Colonic mucosa (tissue), 4 donors: ENCODE measurements at places on chromosomes 3 and 15.

- no peaks in the 10 kb centered on the region for H3K4me1 ChIP-seq
- H3K4me3 ChIP-seq: no peak overlapping the region
- H3K27ac ChIP-seq: no peak overlapping the region
- no peaks in the 10 kb centered on the region for H3K27me3 ChIP-seq
Measured at GRCh38 chr15:40190591-40190990, 29.7 kb downstream of the BUB1B start.

GRCh38 chr3:43014956-43015355 lies 35.8 kb downstream of the GASK1A start:
- no peaks in the 10 kb centered on the region for H3K4me1 ChIP-seq
- H3K27ac ChIP-seq: no peak overlapping the region
- no peak for DNase-seq
- H3K36me3 ChIP-seq: no peaks in the 10 kb centered on the region

DNA sequence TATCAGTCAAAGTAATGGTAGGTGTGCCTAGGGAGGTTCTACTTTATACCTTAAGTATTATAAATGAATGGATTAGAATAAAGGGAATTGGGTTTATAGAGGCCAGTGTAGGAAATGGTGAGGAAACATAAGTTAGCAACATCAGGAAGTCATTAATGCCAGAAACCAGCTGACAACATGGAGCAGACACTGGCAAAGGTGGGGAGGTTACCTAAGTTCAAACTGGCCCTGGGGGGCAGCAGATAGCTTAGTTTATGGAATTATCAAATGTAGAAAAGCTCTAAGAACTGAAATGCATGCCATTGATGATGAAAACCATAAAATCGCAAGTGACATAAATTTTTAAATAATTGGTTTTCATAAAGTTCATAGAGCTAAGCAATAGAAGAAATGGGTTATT lies 498.6 kb downstream of the NAALADL2 start:
- no peak overlapping the region for H3K27ac ChIP-seq
- no peaks in the 10 kb centered on the region for H3K4me1 ChIP-seq
- H3K27me3 ChIP-seq: no peaks in the 10 kb centered on the region

GRCh38 chr3:136728473-136728872 lies 23.7 kb downstream of the STAG1 start:
- peaks cover 7% of the 10 kb centered on the region for H3K4me1 ChIP-seq
- no peaks in the 10 kb centered on the region for H3K36me3 ChIP-seq
- H3K27me3 ChIP-seq: no peaks in the 10 kb centered on the region
- no peak overlapping the region for H3K4me3 ChIP-seq
- no peak overlapping the region for H3K27ac ChIP-seq

- H3K36me3 ChIP-seq: no peaks in the 10 kb centered on the region
- peak; percentile 5 for DNase-seq
- no peak overlapping the region for H3K27ac ChIP-seq
- no peak overlapping the region for H3K4me3 ChIP-seq
- no peaks in the 10 kb centered on the region for H3K27me3 ChIP-seq
- peaks cover 6% of the 10 kb centered on the region for H3K4me1 ChIP-seq
Measured at GRCh38 chr3:133938770-133939462, 43.2 kb upstream of the RAB6B start.

DNA sequence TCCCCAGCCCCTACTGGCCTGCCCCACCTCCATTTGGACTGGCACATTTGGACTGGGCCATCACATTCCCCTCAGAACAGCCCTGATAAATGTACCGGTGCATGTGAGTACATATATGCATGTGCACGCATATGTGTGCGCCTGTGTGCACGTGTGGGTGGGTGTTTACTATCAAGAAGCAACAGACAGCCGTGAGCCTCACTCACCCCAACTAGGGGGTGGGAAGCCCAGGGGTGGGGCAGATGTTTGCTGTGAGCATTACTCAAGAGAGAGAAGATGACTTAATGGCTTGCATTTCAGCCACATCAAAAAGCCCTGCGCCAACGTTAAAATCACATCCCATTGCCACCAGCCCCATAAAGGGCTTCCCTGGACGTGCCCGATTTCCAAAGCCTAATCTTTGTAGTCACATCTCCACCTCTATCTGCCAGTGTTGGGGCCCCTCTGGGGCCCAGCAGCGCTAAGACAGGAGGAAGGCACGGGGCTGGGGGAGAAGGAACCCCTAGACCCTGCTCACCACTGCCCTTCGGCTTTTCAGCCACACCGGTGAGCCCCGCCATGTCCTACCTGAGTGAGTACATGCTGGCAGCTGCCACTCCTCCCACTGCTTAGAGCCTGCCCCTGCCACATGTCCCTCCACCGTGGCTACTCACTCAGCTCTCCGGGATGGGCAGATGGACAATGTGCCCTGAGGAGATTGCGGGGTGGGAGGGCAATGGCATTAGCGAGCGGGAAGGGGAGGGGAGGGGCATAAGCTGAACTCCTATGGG lies 10.9 kb downstream of the ITIH3 start:
- H3K27me3 ChIP-seq: no peaks in the 10 kb centered on the region
- H3K36me3 ChIP-seq: no peaks in the 10 kb centered on the region
- H3K4me1 ChIP-seq: no peaks in the 10 kb centered on the region
- no peak overlapping the region for H3K27ac ChIP-seq
- H3K4me3 ChIP-seq: no peak overlapping the region
- no peak for DNase-seq

DNA sequence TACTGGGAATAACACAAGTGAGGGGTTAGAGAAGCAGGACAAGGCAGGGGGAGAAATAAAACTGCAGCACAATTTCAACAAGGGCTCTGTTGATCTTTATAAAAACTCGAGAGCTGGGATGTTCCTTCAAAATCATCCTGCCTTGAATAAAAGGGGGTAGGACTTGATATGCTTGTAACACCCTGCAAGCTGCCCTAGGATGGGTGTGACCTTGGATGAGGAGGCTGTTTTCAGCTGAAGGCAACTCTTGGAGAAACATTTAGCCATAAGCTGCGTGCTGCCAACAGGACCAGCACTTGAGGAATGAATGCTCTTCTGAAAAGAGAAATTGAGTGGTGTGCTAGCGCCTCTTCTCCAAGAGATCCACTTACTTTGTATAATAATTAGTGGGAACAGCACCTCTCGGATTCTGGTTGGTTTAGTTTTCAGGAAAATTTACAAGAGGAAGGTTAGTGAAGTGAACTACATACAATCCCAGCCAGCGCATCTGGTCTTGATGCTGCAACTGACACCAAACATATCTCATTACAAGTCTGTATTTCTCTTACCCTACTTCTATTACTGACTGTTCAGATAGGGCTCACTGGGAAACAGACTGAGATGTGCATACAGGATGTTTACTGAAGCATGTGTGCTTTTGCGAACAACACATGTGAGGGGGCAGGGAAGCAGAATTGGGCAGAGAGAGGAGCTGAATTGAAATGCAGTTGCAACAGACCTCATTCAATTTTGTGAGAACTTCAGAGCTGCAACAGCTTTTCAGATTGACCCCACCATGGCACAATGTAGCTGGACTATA lies 643.0 kb upstream of the GOLIM4 start:
- no peaks in the 10 kb centered on the region for H3K4me1 ChIP-seq
- H3K36me3 ChIP-seq: no peaks in the 10 kb centered on the region
- no peak overlapping the region for H3K27ac ChIP-seq

- no peaks in the 10 kb centered on the region for H3K4me1 ChIP-seq
- H3K4me3 ChIP-seq: no peak overlapping the region
- no peaks in the 10 kb centered on the region for H3K36me3 ChIP-seq
- no peak overlapping the region for H3K27ac ChIP-seq
- no peak for DNase-seq
Measured at GRCh38 chr15:29003840-29004233, 118.1 kb downstream of the APBA2 start.

DNA sequence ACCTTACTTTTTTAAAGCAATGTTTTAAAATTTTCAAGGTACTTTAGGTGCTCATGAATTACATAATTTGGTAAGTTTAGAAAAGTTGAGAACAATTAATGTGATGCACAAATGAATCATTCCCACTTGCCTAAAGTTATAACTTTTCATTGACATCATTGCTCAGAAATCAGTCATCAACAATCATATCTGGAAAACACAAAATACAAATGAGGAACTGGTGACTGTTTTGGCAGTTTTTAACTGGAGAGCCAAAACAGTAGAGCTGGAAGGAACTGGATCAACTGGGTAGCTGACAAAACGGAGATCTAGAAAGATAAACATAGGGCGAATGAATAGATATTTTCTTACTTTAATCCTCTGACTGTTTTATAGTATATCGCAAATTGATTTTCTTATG lies 767.1 kb downstream of the IGSF11 start:
- H3K4me1 ChIP-seq: no peaks in the 10 kb centered on the region
- H3K36me3 ChIP-seq: no peaks in the 10 kb centered on the region
- no peak overlapping the region for H3K27ac ChIP-seq

DNA sequence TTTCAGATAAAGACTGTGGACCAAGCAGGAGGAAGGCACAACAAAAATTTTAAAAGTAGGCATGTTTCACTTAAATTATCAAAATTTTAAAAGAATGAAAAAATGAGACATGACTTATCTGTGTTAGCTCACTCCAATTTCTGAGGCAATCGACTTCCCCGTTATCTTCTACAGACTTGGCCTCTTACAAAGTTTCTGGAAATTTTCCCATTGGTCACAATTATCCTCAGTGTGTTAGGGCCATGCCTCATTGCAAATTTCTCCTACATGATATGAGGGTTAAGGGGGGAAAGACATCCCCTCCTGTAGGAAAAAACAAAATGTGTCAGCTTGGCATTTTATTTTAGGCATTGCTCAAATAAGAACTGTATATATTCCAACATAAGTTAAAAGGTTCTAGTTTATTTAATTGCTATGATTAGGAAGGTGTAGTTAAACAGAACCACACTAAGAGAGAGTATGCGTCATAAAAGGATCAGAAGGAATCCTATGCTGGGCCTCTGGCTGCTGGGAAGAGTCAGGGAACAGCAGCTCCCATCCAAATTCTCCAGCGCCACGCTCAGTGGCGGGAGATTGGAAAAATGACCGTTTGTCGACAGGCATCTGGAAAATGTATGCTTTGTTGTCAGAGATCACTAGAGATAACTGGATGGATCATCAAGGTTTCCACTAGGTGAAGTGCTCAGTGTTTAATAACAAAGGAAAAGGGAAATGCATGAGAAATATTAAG lies 463.6 kb upstream of the NR2F2 start:
- DNase-seq: no peak
- H3K27ac ChIP-seq: no peak overlapping the region
- no peaks in the 10 kb centered on the region for H3K36me3 ChIP-seq
- no peak overlapping the region for H3K4me3 ChIP-seq

DNA sequence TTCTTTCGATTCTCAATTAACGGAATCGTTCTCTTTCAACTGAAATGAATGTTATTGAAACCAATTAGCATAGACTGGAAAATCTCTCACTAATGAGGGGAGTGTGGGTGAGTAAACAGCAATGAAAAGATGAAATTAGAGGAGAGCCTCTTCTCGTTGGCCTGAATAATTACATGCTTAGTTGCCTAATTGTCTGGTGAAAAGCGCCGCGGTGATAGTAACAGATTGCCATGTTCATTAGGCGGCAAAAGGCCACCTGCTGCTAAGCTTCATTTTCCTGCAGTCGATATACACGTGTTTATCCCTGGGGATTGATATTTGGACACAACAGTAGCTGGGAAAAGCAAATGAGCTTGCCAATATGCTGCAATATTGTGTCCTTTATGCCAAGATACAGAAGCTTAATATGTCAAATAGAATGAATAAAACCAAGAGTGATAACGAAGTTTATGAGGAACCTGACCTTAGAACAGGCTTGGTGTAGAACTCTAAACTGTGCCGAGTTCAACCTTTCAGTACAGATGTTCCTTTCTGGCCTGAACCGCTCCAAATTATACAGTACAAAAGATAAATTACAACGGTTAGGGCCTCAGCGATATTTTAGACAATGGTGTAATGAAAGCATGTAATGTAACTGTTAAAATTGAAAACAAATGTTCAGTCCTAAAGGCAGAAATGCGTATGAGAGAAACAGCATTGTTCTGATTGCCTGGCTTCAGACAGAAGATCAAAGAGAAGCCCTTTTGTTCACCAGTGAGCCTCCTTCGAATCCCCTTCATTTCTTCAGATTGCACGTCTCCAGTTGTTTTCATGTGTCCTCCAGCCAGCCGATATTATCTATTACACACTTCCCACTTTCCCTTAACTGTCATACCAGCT lies 185.2 kb downstream of the SHOX2 start:
- no peaks in the 10 kb centered on the region for H3K36me3 ChIP-seq
- no peaks in the 10 kb centered on the region for H3K27me3 ChIP-seq
- no peaks in the 10 kb centered on the region for H3K4me1 ChIP-seq
- no peak for DNase-seq
- H3K27ac ChIP-seq: no peak overlapping the region

- no peak overlapping the region for H3K27ac ChIP-seq
- H3K4me1 ChIP-seq: no peaks in the 10 kb centered on the region
- H3K27me3 ChIP-seq: no peaks in the 10 kb centered on the region
- DNase-seq: no peak
- no peak overlapping the region for H3K4me3 ChIP-seq
Measured at GRCh38 chr3:190401963-190402362, 14.0 kb downstream of the CLDN16 start.

- DNase-seq: no peak
- H3K4me3 ChIP-seq: no peak overlapping the region
- no peaks in the 10 kb centered on the region for H3K4me1 ChIP-seq
- H3K36me3 ChIP-seq: no peaks in the 10 kb centered on the region
- no peak overlapping the region for H3K27ac ChIP-seq
Measured at GRCh38 chr3:124883766-124884473, 3.2 kb downstream of the ITGB5 start.

GRCh38 chr15:40333922-40334492 lies 6.7 kb downstream of the CCDC9B start:
- H3K4me1 ChIP-seq: peaks cover 17% of the 10 kb centered on the region
- peak; percentile 47 for DNase-seq
- no peaks in the 10 kb centered on the region for H3K27me3 ChIP-seq
- no peak overlapping the region for H3K4me3 ChIP-seq

DNA sequence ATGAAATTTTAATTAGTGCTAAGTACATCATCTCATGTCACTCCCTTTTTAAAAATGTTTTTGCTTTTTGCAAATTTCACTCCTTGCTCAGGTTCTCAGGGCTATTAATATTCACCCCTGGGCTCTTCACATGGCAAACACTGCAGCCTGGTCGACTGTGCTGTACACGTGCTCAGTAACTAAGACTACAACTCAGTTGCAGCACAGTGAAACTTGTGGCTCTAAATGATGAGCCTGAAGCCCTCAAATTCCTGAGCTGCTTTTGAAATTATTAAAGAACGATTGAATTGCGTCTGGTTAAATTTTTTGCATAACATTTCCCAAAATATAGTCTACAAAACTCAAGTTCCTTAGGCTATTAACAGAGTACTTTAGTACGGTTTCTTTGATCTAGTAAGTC lies 159.3 kb upstream of the C2CD4B start:
- DNase-seq: no peak
- no peak overlapping the region for H3K4me3 ChIP-seq
- H3K27me3 ChIP-seq: no peaks in the 10 kb centered on the region
- H3K36me3 ChIP-seq: no peaks in the 10 kb centered on the region

DNA sequence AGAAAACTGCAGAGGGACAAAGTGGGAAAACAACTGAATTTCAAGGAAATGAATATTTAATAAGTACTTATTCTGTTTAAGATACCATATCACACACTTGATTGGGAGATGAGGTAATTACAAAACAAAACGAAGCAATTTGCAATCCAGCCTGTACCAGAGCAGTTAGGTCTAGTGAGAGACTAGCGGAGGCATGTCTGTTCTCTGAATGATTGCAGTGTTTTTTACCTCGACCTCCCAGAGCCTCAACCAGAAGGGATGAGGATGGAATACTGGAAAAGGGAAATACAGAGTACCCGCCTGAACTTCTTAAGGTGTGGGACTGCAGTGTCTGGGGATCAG lies 59.5 kb downstream of the PIK3CB start:
- no peaks in the 10 kb centered on the region for H3K4me1 ChIP-seq
- H3K36me3 ChIP-seq: no peaks in the 10 kb centered on the region
- no peak for DNase-seq
- no peaks in the 10 kb centered on the region for H3K27me3 ChIP-seq
